ENCODE measurements at places on chromosomes 13 and 19.

GRCh38 chr19:35522745-35523327, 5.3 kb downstream of the SBSN start:
- no peak for DNase-seq

DNA sequence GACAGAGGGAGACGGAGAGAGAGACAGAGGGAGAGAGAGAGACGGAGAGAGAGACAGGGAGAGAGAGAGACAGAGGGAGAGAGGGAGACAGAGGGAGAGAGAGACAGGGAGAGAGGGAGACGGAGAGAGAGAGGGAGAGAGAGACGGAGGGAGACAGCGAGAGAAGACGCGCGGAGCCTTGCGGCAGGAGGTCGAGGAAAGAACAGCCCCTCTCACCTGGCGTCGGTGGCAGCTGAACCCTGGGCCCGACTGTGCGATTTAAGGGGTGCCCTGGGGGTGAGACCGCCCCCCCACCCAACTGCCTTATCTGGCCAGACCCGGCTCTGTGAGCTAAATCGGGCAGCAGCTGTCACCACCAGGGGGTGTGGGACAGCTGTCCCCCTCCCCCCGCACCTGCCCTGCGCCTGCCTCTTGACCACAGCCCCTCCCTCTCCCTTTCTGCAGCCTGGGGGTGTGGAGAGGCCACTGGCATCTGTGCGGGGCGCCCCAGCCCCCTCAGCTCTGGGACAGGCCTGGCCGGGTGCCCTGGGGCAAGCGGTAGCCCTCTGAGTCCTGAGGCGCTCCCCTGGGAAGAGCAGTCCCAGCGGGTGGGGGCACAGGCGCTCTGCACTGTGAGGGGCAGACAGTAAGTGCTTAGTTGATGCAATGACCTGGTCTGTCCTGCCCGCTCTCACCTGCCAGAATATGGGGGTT, 10.8 kb downstream of the JOSD2 start:
- no peak for DNase-seq

DNA sequence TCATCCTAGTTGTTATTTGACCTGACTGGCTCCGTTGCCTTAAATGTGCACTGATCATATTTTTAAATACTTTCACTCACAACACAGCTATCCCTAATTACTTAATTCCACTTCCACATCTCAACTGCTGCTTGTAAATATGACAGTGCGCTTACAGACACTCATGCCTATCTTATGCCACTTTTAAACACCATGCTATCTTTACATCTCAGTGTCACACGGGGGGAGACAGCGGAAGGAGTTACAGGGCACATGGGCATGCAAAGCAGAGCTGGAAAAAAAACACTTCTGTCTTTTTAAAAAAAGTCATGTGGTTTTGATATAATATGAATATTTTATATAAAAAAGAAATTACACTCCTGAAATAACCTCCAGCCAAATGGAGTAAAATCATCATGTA, 44.1 kb downstream of the SMAD9 start:
- no peak for DNase-seq

DNA sequence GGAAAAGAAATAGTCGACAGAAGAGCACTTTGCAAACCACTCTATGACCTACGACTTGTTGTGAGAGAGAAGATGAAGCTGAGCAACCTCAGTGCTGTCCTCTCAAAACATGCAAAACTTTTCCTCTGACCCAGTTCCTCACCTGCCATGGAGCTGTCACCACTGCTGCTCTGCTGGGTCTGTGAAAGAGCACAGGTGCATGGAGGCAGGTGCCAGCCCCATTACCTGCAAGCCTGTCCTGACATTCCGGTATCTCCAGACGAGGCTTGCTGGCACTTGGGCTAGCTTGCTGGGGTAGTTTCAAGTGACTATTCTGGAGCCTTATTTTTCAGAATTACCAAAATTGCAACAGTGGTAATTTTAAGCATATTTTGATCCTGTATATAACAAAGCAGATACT, 49.5 kb upstream of the RFXAP start:
- DNase-seq: no peak

GRCh38 chr13:83943530-83944279, 61.4 kb upstream of the SLITRK1 start:
- no peak for DNase-seq

DNA sequence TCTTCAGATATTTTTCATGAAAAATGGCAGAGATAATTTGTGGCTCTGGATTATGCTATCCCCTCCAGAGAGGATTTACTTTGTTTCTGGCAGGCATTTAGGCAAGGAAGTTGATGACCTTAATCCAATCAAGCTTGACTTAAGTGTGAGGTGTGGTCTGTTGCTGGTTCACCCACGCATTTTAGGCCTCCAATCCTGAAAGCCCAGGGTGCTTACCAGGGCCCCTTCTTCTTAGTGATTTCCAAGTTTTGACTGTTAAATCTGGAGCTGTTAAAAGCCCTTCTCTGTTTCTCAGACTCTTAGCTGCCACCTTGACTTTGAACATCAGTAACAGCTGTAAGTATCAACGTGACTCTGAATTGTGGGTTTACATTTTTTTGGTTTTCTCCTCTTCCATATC, 161.8 kb downstream of the DNAJC15 start:
- no peak for DNase-seq

GRCh38 chr19:23916991-23917390, 2.3 kb downstream of the ZNF726 start:
- DNase-seq: no peak

DNA sequence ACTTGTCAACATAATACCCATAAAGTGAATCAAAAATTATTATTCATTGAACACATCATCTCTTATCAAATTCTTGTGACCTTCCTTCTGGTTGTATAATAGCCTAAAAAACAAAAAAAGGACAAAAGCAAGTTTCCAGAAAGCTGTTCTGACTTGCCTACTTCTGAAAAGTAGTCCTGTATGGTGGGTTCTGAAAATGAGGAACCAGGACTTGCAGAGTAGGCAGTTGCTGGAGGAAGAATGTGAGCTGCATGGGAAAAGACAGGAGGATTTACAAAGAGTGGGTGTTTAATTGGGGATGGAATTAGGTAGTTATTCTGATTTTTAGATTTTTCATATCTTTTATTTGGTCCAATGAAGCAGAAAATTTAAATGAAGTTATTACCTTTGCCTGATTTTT, 56.7 kb downstream of the RCBTB2 start:
- no peak for DNase-seq

DNA sequence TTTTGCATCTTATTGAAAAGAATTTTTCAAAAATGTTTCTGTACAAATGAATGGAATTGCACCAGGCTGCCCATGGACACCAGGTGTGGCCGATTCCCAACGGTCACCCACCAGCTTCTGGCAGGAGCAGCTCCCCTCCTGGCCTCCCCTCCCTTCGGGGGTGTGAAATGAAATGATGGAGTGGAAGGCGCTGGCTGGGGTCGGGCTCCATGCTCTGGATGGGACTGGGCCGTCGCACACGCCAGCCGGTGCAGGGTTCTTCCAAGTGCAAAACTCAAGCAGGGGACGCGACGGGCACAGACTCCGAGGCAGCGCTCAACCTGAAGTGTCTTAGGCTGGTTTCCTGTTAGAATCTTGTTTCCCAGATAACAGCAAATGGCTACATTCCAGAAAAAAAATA, 21.9 kb downstream of the C19orf44 start:
- no peak for DNase-seq

DNA sequence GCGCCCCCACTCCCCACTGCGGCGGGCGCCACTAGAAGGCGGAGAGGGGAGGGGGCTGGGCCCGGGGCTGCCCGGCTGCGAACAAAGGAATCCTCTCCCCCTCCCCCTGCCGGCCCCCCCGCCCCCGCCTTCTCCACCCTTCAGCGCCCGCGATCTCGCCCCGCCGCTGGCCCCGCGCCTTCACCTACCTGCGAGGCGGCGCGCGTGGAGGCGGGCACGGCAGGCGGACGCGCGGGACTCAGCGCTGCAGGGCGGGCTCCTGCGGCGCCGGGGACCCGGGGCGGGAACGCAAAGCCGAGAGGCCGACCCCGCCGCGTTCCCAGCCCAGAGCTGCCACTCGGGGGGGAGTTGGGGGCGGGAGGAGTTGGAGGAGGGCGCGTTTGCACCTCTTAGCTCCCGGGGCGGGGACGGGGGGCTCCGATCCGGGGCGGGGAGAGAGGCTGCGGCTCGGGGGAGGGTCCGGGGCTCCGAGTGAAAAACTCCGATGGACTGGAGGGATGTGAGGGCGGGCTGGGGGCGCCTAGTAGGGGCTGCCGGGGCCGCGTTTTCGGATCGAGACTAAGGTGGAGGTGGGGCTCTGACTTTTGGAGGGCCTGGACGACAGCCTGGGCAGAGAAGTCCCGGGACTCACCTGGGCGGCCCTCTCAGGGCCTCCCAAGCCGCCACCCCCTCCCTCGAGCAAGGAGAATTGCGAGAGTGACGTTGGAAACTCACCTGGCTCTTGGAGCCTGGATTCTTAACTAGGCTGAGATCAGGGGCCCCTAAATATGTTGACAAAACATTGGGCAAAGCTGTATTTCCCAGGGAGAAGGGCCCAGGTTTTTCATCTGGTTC, at the start of gene FBN3:
Gene FBN3, minus strand, starts transcription at position 332 of the 834 bp plus-strand sequence. CDS start 2,112 bp downstream, outside the sequence.
- no peak for DNase-seq

GRCh38 chr19:16829010-16829821, at the start of gene SIN3B:
Gene SIN3B (plus strand): TSS chr19:16829398. CDS start chr19:16829421, 23 bp downstream.
- peak; percentile 80 for DNase-seq

DNA sequence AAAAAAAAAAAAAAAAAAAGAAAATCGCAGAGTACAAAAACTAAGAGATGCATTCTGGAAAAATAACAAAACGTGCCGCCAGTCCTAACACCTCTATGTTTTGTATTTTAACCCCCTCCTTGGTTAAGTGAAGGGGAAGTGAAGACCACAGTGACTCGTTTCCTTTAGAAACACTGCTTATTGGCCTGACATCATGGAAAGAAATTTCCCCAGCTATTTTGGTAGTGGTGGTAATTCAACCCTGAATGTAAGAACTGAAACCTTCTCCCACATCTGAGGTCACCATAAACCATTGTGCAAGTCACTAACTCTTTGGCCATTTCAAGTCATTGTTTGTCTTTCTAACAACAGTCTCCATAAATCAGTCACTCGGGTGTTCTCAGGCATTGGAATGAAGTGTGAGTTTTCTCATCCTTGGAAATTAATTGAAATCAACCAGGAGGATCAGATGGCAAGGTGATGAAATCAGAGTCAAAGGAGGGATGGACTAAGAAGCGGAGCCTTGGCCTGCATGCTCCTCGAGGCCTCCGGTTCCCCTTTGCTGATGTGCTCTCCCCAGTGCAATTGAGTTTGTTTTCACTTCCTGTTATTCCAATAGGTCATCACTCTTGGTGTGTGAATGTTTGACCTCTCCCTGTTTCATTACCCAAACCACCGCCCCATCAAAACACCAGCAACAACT, 443.9 kb downstream of the FGF9 start:
- DNase-seq: peak; percentile 27

GRCh38 chr19:46287585-46287984, 9.3 kb upstream of the HIF3A start:
- no peak for DNase-seq

GRCh38 chr19:10321874-10322835, 6.3 kb upstream of the FDX2 start:
- no peak for DNase-seq

DNA sequence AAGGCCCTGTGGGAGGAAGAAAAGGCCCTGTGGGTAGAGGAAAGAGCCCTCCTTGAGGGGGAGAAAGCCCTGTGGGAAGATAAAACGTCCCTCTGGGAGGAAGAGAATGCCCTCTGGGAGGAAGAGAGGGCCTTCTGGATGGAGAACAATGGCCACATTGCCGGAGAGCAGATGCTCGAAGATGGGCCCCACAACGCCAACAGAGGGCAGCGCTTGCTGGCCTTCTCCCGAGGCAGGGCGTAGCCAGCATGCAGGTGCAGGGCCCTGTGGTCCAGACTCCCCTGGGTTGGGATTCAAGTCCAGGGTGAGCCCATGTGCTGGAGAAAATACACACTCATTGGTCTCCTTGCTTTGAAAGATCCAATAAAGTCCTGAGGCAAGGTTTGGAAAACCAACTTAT, 4.1 kb downstream of the CCDC70 start:
- DNase-seq: no peak

- no peak for DNase-seq
These were observed 6.9 kb downstream of the SYDE1 start for GRCh38 chr19:15114153-15114540.

GRCh38 chr13:106099765-106100164, 435.7 kb downstream of the EFNB2 start:
- no peak for DNase-seq

GRCh38 chr13:41696163-41697003, 239.0 kb downstream of the RGCC start:
- DNase-seq: no peak

DNA sequence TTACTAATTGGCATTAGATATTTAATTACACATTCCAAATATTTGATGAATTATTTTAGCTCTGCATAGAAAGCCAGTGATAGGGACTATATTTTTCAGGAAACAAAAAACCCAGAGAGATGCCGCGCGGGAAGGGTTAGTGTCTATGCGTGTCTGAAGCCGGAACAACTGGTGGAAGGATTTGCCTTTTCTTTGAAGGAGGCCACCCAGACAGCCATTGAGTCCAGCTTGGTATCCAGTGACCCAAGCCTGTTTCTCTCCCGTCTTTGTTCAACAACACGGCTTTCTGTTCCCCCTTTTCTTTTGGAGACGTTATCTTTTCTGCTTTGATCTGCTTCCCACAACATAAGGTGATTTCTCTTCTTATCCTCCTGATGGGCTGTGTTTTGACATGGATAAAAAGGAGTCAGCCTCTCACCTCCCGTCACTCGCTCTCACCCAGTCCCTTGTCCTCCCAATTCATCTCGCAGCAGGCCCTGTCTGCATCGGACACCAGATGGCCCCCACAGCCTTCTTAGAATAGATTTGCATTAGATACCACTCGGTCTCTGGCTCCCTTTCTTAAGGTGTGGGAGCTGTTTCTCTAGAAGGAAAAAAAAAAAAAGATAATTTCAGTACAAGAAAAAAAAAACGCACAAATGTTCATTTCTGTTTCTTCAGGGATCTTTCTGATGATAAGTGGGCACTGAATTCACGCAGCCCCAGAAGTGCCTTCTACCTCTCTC, 361.8 kb downstream of the ZNF536 start:
- DNase-seq: no peak

DNA sequence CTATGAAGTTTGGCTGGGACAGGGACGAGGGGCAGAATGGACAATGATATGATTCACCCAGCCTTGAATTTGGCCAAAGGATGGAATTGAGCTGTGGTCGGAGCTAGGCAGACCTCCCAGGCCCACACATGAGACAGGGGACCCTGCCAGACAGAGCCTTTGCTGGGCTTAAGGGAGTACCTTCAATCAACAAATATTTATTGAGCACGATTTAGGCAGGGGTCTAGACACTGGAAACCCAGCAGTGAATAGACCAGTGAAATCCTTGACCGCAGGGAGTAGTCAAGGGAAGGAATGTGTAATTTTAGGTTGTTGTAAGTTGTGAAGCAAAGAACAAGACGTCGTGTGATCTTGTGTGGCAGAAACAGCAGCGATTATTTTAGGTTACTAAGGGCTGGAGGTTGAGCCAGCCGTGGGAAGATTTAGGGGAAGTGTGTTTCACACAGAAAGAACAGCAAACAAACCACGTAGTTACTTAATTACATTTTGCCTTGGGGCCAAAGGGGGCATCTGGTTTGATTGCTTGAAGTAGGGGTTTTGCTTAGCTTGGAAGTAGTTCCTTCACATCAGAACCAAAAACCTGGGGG, 16.9 kb upstream of the AP1M2 start:
- peak; percentile 24 for DNase-seq

- no peak for DNase-seq
These were observed 21.0 kb upstream of the SERP2 start for GRCh38 chr13:44352671-44353070.

- DNase-seq: no peak
These were observed 1.8 kb upstream of the LILRB4 start for GRCh38 chr19:54660964-54661363.
